Stimulated activated naive CD4-positive, alpha-beta T cell (primary cell): ENCODE measurements at places on chromosomes 12 and 14.

DNA sequence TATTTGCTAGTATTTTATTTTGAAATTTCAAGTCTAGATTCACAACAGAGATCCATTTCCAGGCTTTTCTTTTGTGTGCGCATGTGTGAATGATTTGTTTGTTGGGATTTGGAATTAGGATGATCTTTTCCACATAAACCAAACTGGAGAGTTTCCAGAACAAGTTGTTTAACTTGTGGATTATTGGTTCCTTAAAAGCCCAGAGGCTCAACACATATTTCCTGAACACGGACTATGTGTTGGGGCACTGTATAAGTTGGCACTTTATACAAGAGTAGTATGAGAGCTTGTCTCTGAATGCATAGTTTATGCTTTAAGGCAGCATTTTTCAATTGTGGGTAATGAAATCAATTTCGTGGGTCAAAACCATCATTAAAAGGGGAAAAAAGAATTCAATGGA lies 67.3 kb upstream of the FUT8 start:
- DNase-seq: no peak

DNA sequence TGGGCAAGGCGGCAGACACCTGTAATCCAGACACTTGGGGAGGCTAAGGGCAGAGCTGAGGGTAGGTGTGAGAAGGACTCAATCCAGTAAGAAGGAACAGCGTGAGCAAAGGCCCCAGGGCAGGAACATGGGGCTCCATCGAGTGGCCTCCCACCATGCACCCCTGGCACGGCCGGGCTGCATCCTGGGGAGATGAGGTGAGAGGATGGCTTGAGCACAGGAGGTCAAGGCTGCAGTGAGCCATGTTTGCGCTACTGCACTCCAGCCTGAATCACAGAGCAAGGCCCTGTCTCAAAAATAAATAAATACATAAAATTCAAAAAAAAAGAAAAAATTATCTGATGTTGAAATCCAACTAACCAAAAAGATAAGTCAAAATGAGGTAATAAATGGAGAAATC lies 58.5 kb downstream of the ARL6IP4 start:
- no peak for DNase-seq

GRCh38 chr14:35257809-35258208 lies 34.4 kb upstream of the PSMA6 start:
- DNase-seq: no peak

DNA sequence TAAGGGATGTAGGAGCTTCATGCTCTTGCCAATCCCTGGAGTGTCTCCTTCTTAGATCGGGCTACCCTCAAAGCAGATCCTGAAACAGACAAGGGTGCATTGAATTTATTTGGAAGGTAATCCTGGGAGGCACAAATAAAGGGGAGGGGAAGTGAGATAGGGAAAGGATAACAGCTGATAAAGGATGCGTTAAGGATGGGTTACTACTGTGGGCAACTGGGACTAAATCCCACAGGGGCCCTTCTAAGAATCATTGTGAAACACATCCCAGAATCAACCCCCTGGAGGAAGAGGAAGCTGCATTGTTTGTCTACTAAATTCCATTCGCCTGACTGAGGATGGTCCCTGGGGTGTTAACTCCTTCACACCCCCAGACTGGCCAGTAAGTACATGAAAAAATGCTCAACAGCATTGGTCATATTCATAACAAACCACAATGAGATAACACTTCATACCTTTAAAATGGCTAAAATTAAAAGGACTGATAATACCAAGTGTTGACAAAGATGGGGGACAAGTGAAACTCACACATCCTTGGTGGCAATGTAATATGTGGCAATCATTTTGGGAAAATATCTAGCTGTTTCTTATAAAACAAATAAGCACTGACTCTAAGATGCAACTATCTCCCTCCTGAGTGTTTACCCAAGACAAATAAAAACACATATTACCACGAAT lies 37.0 kb upstream of the CMKLR1 start:
- no peak for DNase-seq

GRCh38 chr12:130160306-130160705 lies 2.0 kb upstream of the FZD10 start:
- DNase-seq: no peak

- no peak for DNase-seq
Measured at GRCh38 chr12:121620333-121620891, 5.9 kb upstream of the ORAI1 start.

DNA sequence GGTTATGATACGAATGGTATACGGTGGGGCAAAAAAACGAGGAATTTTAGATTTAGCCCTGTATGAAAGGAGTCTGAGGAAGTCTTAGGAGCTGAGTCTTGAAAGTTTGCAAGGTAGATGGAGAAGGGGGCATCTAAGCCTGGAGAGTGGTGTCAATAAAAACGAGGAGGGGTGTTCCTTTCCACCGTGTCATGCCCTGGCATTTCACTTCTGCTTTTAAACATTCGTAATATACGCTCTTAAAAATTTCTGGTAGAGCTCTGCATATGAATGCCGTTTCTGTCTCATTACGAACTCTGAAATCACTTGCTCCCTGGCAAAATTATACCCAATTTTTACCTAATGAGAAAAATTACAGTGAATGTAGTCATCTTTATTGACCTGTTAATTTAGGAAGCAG lies 170.2 kb downstream of the ERC1 start:
- DNase-seq: no peak
